ENCODE measurements at places on chromosomes 1 and 21. TPM values are rescaled to one million over a fixed set of nuclear protein-coding genes. Genes with fewer than 3 reads are reported as not detected.
A peak's percentile ranks its signal among the peaks of the same experiment; 100 is the strongest.

DNA sequence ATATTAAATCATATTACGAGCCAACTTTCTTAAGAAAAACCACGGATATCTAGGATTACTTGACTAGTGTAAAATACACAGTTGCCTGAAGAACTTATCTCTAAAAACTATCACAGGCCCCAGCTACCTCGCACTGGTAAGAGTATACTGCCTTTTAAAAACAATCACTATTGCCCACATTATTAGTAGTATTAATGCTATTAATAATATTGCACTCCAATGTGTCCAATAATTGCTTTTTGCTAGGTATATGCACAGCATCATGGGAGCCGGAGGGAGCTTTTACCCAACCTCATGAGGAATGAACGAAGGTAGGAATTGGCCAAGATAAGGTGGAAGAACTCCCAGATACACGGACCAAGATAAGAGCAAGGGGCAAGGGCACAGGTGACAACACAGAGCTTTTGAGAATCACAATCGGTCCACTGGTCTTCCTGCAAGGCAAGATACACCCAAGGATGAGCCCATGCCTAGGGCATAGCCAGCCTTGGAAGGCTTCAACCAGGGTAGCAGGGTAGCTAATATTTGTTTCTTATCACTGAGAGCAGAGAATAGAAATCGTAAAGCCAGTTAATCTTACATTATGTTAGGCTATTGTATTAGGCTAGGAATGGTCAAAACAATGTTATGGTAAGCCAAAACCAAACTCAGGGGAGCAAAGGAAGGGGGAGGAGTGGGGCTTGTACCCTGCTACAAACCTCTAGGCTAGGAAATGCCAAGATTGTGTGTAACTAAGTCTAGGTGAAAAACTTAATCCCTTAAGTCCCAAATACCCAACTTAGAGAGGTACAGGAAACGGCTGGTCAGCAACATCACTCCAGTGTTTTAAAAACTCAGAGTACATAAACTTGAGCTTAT, 9.4 kb downstream of the GLUL start:
- no peak overlapping the region for H3K4me3 ChIP-seq
- H3K36me3 ChIP-seq, result peaks cover 39% of the 10 kb centered on the region
- no peak for DNase-seq
- H3K27me3 ChIP-seq, result no peaks in the 10 kb centered on the region
- H3K27ac ChIP-seq, result no peak overlapping the region

GRCh38 chr1:181086926-181087325, 1.6 kb upstream of the IER5 start:
- no peak overlapping the region for H3K27ac ChIP-seq
- H3K36me3 ChIP-seq, result no peaks in the 10 kb centered on the region
- peaks cover 14% of the 10 kb centered on the region for H3K4me1 ChIP-seq
- DNase-seq, result no peak

- H3K27ac ChIP-seq, result no peak overlapping the region
- H3K36me3 ChIP-seq, result no peaks in the 10 kb centered on the region
- H3K4me1 ChIP-seq, result no peaks in the 10 kb centered on the region
- H3K4me3 ChIP-seq, result no peak overlapping the region
- no peaks in the 10 kb centered on the region for H3K27me3 ChIP-seq
Measured at GRCh38 chr1:67991546-67991945, 58.9 kb downstream of the DIRAS3 start.

Gene KCNE2
- not detected for total RNA-seq

DNA sequence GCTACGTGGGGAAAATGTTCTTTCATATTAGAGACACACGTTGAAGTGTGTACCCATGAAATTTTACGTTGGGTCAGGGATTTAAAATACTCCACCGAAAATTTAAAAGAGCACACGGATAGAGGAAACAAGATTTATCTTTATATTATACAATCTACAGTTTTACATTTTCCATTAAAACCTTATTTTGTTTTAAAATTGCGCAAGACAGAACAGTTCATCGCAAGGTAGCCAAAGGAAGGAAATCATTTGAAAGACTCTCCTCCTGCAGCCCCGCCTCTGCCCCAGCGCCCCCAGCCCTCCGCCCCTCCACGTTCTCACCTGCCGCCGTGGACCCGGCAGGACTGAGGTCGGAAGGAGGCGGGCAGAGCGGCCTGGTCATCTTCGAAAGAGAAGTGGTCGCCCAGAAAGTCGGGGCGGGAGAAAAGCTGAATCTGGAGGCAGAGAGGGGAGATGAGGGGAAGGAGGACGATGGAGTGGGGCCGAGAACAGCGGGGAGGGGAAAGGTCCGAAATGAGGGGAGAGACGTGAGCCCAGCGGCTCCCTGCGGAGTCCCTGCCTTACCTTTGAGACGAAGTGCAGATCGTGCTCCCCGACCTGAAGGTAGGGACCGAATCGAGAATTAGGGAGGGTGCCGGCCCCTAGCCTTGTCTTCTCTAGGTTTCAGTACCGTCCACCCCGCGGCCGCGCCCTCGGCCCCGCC, 18.0 kb downstream of the CRYBG2 start:
- H3K4me1 ChIP-seq, result peaks cover 29% of the 10 kb centered on the region
- H3K4me3 ChIP-seq, result peak overlapping the region; percentile 67
- no peak overlapping the region for H3K27ac ChIP-seq
- no peaks in the 10 kb centered on the region for H3K27me3 ChIP-seq
- H3K36me3 ChIP-seq, result no peaks in the 10 kb centered on the region
- peak; percentile 68 for DNase-seq

- H3K4me1 ChIP-seq, result peaks cover 17% of the 10 kb centered on the region
- H3K27ac ChIP-seq, result no peak overlapping the region
- no peaks in the 10 kb centered on the region for H3K27me3 ChIP-seq
- DNase-seq, result no peak
- H3K4me3 ChIP-seq, result no peak overlapping the region
- H3K36me3 ChIP-seq, result no peaks in the 10 kb centered on the region
Measured at GRCh38 chr21:40151611-40152010, 284.4 kb downstream of the PCP4 start.

- H3K27me3 ChIP-seq, result no peaks in the 10 kb centered on the region
- H3K4me3 ChIP-seq, result no peak overlapping the region
- no peaks in the 10 kb centered on the region for H3K4me1 ChIP-seq
- no peak for DNase-seq
Measured at GRCh38 chr1:227357171-227357926, 39.1 kb upstream of the CDC42BPA start.

DNA sequence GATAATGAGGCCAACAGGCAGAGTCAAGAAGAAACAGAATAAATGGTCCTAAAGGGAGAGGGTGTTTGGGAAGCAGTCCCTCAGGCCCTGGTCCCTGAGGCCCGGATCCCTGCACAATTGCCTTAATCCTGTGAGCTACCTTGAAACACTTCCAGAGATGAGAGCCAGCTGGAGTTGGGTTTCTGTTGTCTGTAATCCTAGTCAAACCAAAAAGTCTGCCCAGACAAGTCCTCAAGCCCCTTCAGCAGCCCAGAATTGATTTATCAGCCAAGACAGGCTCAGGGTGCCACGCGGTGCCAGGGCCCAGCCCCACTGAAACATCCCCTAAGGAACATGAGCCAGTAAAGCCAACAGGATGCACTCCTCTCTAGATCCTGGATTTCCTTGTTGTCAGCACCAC, 16.4 kb upstream of the CLSTN1 start:
- no peaks in the 10 kb centered on the region for H3K27me3 ChIP-seq
- peaks cover 16% of the 10 kb centered on the region for H3K4me1 ChIP-seq
- H3K4me3 ChIP-seq, result no peak overlapping the region

- H3K4me3 ChIP-seq, result no peak overlapping the region
- DNase-seq, result no peak
- no peak overlapping the region for H3K27ac ChIP-seq
- H3K4me1 ChIP-seq, result no peaks in the 10 kb centered on the region
- no peaks in the 10 kb centered on the region for H3K36me3 ChIP-seq
Measured at GRCh38 chr1:168835791-168836190, 106.8 kb upstream of the DPT start.

GRCh38 chr1:40780678-40781607, 2.6 kb upstream of the KCNQ4 start:
- DNase-seq, result no peak
- no peaks in the 10 kb centered on the region for H3K36me3 ChIP-seq
- no peak overlapping the region for H3K4me3 ChIP-seq
- H3K27me3 ChIP-seq, result peaks cover 49% of the 10 kb centered on the region

DNA sequence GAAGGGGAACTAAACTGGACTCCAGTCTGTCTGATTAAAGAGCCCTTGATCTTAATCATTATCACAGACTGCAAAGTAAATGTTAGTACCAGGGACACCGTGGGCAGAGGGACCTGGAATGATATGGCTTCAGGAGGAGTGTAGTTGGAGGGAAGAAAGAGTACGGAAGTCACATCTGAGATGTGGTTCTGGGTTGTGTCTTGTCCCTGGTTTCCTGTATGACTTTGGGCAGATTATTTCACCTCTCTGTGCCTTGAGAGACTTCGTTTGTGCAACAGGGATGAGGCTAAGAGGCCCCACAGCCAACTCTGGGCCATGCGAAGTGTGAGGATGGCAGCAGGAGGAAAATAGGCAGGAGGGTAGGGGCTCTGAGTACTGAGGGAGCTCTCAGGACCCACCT, 76.1 kb upstream of the SLC2A1 start:
- H3K27ac ChIP-seq, result no peak overlapping the region
- no peaks in the 10 kb centered on the region for H3K27me3 ChIP-seq
- no peak overlapping the region for H3K4me3 ChIP-seq
- no peak for DNase-seq

Gene MYOM3
- total RNA-seq, result not detected

- peak overlapping the region; percentile 98 for H3K27ac ChIP-seq
- H3K4me3 ChIP-seq, result peak overlapping the region; percentile 47
- H3K27me3 ChIP-seq, result no peaks in the 10 kb centered on the region
- no peaks in the 10 kb centered on the region for H3K4me1 ChIP-seq
- DNase-seq, result peak; percentile 91
- no peaks in the 10 kb centered on the region for H3K36me3 ChIP-seq
Measured at GRCh38 chr1:144551543-144552424, 40.9 kb upstream of the PPIAL4F start.

DNA sequence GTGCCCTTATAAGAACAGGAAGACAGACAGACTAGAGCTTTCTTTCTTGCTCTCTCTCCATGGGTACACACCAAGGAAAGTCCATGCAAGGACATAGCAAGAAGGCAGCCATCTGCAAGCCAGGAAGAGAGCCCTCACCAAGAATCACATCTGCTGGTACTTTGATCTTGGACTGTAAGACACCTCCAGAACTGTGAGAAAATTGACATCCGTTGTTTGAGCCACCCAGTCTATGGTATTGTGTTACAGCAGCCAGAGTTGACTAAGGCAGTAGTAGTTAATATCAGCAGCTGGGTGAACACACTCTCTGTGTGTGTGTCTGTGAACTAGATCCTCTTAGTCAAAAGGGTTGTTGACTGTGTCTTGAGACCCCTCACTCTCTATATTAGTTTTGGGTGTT, 53.8 kb upstream of the PPP2R5A start:
- H3K27me3 ChIP-seq, result no peaks in the 10 kb centered on the region
- no peak overlapping the region for H3K27ac ChIP-seq
- H3K4me1 ChIP-seq, result peaks cover under 1% of the 10 kb centered on the region
- no peak overlapping the region for H3K4me3 ChIP-seq
- DNase-seq, result no peak
- no peaks in the 10 kb centered on the region for H3K36me3 ChIP-seq

Gene NEGR1
- 0.62 TPM for total RNA-seq

Gene SLC16A4
- 0.56 TPM for total RNA-seq

- H3K4me1 ChIP-seq, result peaks cover 10% of the 10 kb centered on the region
- peaks cover 100% of the 10 kb centered on the region for H3K27me3 ChIP-seq
- no peaks in the 10 kb centered on the region for H3K36me3 ChIP-seq
- peak; percentile 80 for DNase-seq
- no peak overlapping the region for H3K4me3 ChIP-seq
- H3K27ac ChIP-seq, result no peak overlapping the region
Measured at GRCh38 chr1:220882061-220882891, 3.0 kb downstream of the HLX start.

GRCh38 chr1:154626456-154627256, 18.7 kb upstream of the ADAR start:
- peaks cover 7% of the 10 kb centered on the region for H3K4me1 ChIP-seq
- peak; percentile 23 for DNase-seq
- H3K27me3 ChIP-seq, result peaks cover 4% of the 10 kb centered on the region
- H3K27ac ChIP-seq, result no peak overlapping the region
- no peaks in the 10 kb centered on the region for H3K36me3 ChIP-seq

GRCh38 chr1:8537991-8538390, 220.1 kb downstream of the SLC45A1 start:
- H3K36me3 ChIP-seq, result no peaks in the 10 kb centered on the region
- no peaks in the 10 kb centered on the region for H3K4me1 ChIP-seq
- H3K4me3 ChIP-seq, result no peak overlapping the region
- H3K27me3 ChIP-seq, result no peaks in the 10 kb centered on the region
- DNase-seq, result no peak
- no peak overlapping the region for H3K27ac ChIP-seq

- DNase-seq, result no peak
- H3K36me3 ChIP-seq, result no peaks in the 10 kb centered on the region
- H3K27ac ChIP-seq, result no peak overlapping the region
- H3K4me3 ChIP-seq, result no peak overlapping the region
Measured at GRCh38 chr1:111484391-111485026, 10.7 kb downstream of the C1orf162 start.

DNA sequence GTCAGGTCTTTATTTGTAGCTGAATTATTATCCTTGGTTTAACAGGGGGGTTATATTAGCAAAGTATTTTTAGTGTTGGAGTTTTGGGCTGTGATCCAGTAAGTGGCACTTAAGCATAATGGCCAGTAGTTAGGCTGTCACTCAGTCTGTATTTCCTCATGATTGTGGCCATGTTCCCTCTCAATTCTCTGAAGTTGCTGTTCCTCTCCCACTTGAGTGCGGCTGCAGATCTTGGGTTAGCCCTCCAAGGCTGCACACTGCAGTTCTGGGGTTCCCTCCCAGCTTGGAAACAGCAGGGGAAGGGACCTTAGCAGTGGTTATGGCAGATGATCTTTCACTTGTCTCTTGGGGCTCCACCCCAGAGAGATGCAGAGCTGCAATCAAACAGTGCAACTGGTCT, 23.2 kb upstream of the DENND1B start:
- H3K27ac ChIP-seq, result no peak overlapping the region
- H3K27me3 ChIP-seq, result no peaks in the 10 kb centered on the region
- H3K4me3 ChIP-seq, result no peak overlapping the region

Gene GUCA2B
- total RNA-seq, result not detected

DNA sequence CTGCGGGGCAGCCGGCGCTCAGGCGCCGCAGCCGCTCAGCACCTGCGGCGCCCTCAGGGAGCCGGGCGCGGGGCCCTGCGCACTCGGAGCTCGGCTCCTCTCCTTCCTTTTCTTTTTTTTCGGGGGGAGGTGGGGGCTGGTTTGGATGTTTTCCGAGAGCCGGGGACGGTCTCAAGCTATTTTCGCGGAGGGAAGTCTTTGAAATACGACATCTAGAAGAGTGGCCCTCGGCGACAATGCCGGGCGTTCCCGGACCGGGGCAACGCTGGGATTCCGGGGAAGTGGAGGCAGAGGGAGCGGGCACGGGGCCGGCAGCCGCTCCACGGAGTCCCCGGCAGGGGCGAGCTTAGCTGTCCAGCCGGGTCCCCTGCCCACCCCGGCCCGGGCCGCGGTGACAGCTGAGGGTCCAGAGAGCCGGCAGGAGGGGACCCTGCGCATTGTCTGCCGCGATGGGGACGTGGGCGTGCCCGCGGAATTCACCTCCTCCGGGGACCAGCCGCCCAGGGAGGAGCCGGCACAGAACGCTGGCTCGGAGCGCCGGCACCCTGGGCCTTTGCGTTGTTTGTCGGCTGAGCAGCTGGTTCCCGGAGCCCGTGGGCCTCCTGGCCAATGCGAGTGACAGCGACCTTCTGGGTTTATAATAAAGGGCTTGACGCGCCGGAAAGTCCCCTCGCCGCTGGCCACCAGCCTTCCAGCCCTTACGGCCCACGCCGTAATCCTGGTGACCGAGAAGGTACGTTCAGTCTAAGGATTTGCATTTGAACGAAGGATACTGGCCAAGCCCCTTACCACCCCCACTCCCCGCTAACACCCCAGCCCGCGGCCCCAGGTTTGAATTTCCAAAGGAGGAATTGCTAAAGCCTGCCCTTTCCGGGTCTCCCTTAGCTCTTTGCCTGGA, 582 bp downstream of the SLC37A1 start:
- peak overlapping the region; percentile 83 for H3K4me3 ChIP-seq
- DNase-seq, result peak; percentile 61
- H3K27me3 ChIP-seq, result peaks cover 34% of the 10 kb centered on the region
- H3K36me3 ChIP-seq, result no peaks in the 10 kb centered on the region
- H3K4me1 ChIP-seq, result peaks cover 10% of the 10 kb centered on the region
- no peak overlapping the region for H3K27ac ChIP-seq

Gene AQP10
- not detected for total RNA-seq
